Activated CD4-positive, alpha-beta T cell treated with anti-CD3 and anti-CD28 coated beads, Interleukin-2, amount 10 ng/mL, durations not matched to agents 7 days and 5 days (primary cell): ENCODE measurements at places on chromosomes 3 and 15. TPM values are rescaled to one million over a fixed set of nuclear protein-coding genes. Genes with fewer than 3 reads are reported as not detected.

- no peak for DNase-seq
Observed at GRCh38 chr3:134445636-134446035, 40.1 kb downstream of the ANAPC13 start.

GRCh38 chr3:172659246-172660002, 51.4 kb downstream of the NCEH1 start:
- no peak for DNase-seq

DNA sequence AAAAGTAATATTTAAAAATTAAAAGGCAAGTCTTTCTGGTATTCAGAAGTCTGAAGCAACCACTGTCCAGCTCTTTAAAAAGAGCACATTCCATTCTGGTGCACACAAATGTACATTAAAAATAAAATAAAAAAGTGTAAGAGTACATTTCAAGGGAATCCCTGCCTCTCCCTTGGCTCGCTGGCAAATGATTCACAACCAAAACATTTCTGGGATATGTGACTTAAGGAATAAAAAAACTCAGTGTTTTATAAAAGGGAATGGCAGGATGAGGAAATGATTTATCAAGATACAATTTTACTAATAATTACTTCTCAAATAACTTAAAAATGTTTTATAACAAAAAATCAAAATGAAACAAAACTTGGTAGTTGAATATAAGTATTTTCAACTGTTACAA, 23.8 kb upstream of the ANXA2 start:
- no peak for DNase-seq

DNA sequence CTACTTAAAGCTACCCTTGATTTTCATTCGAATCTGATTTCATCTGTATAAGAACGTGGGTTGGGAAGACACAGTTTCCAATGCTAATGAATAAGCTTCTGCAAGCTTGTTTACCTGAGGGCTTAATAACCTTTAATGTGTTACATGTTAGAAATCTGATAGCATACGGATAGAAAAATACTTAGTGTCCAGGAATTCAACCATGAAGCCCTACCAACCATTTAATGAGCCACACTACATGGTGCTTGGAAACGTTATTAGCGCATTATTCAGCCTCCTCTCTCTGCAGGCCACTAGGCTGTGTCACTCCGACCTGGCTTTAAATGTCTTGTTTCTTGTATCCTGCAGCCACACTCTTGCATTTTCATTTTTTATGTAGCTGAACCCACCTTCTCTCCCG, 1.6 kb downstream of the FAM81A start:
- DNase-seq: no peak

GRCh38 chr3:53846134-53846850, at the start of the genes CHDH and IL17RB:
Gene CHDH (minus strand): TSS chr3:53846419. CDS start chr3:53824008, 22,411 bp downstream.
Gene IL17RB (plus strand): TSS chr3:53846568. CDS start chr3:53846589, 21 bp downstream.
- no peak for DNase-seq

DNA sequence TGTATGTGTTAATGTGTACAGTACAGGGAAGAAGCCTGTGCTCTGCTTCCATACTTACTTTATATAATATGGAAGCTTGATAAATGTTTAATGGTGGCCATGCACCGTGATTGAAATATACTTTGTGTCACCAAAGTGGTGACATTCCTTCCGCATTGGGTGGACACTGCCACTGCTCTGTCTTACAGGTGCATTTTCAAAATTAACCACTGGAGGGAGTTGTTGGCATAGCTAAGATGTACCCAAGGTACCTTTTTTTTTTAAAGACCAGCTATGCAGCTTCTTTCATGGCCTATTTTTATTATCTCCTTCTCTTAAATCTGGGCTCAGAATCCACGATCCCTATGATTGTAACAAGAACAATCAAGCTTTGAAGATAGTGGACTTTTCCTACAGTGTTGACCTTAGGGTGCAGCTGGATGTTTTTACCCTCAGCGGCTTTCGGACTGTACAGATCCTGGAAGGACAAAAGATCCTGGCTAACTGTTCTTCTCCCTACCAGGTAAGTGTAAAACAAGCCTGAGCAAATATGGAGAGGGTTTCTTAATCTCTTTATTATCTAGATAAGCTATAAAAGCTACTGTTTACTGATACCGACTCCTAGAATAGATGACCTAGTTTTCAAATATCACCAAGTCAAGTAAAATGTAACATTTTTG, 21.6 kb upstream of the PAK6 start:
- DNase-seq: peak; percentile 68

DNA sequence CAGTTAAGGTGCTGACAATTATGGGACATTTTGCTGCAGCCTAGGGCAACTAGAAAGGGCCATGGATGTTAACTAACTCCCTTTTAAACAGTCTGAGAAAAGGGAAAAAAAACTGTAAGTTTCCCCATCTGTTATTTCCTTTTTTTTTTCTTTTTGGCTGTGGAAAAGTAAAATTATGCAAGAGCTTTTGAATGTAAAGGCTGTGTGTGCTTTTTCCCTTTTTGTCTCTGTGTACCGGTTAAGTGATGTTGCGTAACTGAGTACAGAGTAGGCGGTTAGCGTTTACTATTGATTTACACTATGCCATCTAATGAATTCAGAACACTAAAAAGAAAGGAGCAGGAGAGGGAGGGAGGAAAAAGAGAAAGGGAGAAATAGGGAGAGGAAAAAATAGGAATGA, 403.6 kb downstream of the TIGIT start:
- DNase-seq: no peak

GRCh38 chr3:136280961-136281360, 30.8 kb downstream of the PCCB start:
- no peak for DNase-seq

DNA sequence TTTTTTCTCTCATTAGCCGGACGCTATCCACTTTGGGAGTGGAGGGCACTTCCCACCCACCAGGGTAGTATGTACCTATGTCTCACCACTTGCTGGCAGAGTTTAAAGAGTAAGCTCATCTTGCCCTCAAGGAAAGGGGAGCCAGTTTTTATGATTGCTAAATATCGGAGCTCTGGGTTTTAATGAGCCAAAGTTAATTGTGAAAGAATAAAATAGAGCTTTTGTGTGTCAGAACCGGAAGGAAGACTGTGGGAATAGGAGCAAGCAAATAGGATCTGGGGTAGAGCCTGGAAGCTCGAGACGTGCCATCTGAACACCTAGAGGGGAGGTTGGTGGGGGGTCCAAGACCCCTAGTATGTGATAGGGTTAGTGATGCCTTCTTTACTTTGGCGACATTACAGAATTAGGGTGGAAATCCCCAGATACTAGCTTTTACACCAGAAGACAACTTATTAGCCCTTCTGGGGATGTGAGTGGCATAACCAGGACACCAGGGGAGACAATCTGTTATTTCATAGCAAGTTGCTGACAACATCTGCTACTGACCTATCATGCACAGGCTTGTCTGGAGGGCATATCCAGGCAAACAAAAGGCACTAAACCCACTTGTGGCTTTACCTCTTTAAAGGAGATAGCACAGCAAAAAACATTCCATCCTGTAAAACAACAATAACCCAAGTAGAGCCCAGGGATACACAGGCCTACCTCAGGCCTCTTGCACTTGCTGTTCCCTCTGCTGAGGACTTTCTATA, 333.8 kb downstream of the ZNF621 start:
- DNase-seq: no peak

DNA sequence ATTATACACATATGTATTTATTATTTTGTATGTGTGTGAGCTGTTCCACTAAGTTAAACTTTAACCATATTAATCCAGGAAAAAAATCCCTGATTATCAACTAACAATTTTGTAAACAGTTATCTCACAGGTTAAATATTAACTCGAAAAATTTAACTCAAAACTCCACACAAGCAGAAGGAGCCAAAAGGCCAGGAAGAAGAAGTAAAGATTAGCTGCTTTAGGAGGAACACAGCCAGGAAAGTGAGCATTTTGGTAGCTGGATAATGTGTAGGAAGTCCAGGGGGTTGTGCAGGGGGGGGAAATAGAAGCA, 425.0 kb downstream of the TIGIT start:
- DNase-seq: no peak

- no peak for DNase-seq
Observed at GRCh38 chr3:169634618-169635236, 28.8 kb downstream of the MECOM start.

- no peak for DNase-seq
Observed at GRCh38 chr3:54905261-54905888, 22.5 kb downstream of the LRTM1 start.

GRCh38 chr15:92520914-92521623, 127.4 kb downstream of the ST8SIA2 start:
- no peak for DNase-seq

DNA sequence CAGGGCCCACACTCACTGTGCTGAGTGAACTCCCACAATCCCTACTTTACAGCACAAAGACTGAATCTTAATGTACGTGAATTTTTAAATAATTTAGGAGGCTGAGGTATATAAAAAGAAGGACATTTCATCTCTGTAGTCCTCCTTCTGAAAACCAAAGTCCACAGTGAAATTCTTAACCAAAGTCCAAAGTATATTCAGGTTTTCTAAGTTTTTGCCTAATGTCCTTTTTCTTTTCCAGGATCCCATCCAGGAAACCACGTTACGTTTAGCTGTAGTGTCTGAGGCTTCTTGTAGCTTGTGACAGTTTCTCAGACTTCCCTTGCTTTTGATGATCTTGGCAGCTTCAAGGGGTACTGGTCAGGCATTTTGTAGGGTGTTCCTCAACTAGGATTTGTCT, 44.5 kb downstream of the SCAP start:
- DNase-seq: no peak

DNA sequence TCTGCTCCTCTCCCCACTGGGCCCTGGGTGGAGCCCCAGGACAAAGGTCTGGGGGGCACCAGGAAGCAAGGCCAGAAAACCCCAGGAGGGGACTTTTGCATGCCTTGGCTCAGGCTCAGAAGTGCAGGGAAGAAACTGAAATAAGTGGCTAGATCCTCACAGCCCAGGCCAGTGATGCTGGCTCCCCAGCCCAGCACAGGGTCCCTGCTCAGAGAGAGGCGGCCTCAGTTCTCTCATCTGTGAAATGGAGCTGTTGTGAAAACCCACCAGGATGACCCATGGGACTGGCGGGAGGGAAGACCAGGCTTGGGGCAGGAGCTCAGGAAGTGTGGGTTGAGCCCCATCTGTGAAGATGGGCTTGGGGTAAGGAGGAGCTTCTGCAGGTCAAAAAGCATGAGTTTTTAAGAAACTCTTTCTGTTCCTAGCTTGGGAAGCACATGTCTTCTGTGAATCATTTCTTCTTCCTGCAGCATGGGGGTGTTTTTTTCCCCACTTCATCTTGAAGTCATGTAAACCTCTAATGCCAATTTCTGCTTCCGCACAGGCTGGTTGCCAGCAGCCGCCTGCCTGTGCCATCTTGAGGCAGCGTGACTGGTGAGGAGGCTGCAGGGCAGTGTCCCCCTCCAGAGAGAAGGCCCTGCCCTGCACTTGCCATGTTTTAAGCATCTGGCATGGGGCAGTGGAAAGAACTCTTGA, 118.6 kb downstream of the SMAD6 start:
- DNase-seq: no peak

DNA sequence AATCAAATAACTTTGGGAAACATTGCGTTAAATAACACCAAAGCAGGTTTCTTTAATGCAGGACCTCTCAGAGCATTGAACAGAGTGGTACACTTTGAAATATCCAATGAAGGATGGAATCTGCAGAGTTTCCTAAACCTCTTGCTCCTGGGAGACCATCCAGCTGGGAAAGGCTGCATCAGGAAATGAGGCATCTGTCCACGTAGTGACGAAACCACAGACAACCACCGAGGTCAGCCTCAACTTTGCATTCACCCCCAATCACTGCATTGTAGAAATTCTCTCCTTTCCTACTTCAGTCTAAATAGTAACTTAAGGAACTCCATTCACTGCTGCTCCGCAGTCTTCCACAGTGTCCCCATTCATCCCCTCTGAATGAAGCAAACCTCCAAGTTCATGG, 41.5 kb upstream of the CDV3 start:
- DNase-seq: no peak

- no peak for DNase-seq
Observed at GRCh38 chr3:3516996-3517395, 282.2 kb upstream of the LRRN1 start.

- DNase-seq: no peak
Observed at GRCh38 chr3:144557515-144557914, 585.9 kb downstream of the DIPK2A start.

- no peak for DNase-seq
Observed at GRCh38 chr3:129747992-129748391, 141.5 kb upstream of the PLXND1 start.

DNA sequence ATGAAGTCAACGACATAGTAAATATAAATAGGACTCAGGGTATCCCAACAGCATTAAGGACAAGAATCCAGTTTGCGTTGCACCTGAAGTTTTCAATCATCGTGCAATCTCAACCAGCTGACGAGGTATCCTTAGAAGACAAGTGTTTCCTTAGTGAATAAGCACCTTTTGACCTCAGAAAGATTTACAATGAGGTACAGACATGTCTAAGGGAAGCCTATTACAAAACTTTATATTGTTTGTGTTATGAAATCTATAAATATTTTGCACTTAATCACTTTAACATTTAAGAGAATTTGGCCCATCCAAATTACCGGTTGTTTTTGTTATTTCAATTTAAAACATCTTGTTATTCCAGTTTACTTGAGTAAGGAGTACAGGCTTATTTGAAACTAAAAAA, 64.9 kb upstream of the PRICKLE2 start:
- no peak for DNase-seq

DNA sequence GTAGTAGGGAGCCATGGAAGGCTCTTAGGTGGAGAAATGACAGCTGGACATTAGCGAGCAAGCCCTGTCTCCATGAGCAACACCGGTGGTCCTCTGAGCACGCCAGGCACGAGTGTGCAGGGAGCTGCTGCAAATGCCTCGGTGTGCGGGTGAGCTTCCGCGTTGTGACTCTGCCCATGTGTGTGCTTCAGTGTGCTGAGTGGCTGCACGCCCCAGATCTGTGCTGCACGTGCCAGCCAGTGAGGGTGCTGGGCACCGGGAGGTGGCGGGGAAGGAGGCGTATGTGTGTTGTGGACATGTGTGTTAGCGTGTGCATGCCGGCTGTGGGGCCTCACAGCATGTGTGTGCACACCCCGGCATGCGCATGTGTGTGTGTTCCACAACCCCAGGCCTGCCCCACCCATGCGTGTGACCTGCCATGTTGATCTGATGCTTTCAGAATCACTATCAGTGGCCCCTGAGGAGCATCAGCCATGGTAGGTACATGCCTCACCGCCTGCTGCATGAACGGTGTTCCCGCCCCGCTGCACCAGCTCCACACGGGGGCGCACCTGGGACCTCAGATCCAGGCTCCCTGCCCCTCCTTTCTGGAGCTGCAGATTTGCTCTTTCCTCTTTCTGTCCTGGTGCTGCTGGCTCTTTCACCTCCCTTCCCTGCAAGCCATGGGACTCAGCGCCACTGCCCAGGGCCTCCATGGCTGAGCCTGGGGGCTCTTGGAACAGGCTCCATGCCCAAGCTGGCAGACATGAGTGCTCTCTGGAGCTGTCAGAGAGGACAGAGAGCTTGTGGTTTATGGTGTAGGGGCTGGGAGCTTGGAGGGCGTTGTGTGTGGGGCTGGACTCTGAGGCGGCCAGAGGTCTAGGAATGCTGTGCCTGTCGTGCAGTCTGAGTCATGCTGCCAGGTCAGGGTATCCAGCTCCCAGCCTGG, 169.4 kb downstream of the TBC1D2B start:
- DNase-seq: peak; percentile 70

The VGLL3 gene
- total RNA-seq: not detected

The RETNLB gene
- total RNA-seq: not detected

The STAG1 gene
- 40.9 TPM for total RNA-seq

The GOLGA8M gene
- 1.8 TPM for total RNA-seq

The GAP43 gene
- not detected for total RNA-seq

The DUOXA2 gene
- not detected for total RNA-seq

The TRA2B gene
- total RNA-seq: 224 TPM
